ENCODE measurements at places on chromosomes 1 and 21. TPM values are rescaled to one million over a fixed set of nuclear protein-coding genes. Genes with fewer than 3 reads are reported as not detected.

The FLG2 gene
- not detected for total RNA-seq

The DMBX1 gene
- total RNA-seq, result not detected

The SF3B4 gene
- total RNA-seq, result 16.6 TPM

The KIAA1614 gene
- total RNA-seq, result 3.0 TPM

The RPTN gene
- total RNA-seq, result not detected

The REG4 gene
- not detected for total RNA-seq

The UBE2J2 gene
- total RNA-seq, result 43.6 TPM
